ENCODE measurements at places on chromosomes 5 and 9.

GRCh38 chr5:43623048-43623680 lies 20.2 kb downstream of the NNT start:
- no peak for DNase-seq

- no peak for DNase-seq
Measured at GRCh38 chr9:128361296-128361985, 9.7 kb upstream of the URM1 start.

- DNase-seq, result no peak
Measured at GRCh38 chr5:149636191-149636860, 55.0 kb downstream of the ARHGEF37 start.

DNA sequence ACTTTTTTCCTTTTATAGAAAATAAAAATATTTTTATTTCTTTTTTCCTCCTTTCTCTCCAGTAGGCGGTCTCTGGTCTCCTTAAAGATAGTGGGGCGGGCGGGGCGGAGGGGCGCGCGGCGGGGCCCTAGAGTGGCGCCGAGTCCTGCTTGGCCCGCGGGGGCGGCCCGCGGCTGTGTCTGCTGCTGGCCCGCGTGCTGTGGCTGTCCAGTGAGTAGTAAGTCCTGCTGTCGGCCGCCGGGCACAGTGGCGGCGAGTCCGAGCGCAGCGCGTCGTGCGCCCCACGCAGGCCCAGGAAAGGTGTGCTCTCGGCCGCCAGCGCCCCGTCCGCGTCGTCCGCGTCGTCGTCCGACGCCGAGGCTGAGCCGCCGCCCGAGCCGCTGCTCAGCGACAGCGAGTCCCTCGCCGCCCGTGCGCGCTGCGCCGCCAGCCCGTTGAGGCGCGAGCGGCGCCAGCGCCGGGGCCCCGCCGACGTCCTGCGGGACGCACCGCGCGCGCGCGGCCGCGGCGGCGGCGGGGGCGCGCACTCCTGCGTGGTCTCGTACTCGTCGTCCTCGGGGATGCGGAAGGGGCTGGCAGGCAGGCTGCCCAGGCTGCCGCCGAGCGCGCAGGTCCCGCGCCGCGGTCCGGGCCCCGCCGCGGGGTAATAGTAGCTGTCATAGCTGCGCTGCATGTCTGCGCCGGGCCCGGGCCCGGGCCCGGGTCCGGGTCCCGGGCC lies 52.3 kb downstream of the PSD2 start:
- no peak for DNase-seq

GRCh38 chr9:117706421-117707116 lies 2.4 kb downstream of the TLR4 start:
- no peak for DNase-seq

DNA sequence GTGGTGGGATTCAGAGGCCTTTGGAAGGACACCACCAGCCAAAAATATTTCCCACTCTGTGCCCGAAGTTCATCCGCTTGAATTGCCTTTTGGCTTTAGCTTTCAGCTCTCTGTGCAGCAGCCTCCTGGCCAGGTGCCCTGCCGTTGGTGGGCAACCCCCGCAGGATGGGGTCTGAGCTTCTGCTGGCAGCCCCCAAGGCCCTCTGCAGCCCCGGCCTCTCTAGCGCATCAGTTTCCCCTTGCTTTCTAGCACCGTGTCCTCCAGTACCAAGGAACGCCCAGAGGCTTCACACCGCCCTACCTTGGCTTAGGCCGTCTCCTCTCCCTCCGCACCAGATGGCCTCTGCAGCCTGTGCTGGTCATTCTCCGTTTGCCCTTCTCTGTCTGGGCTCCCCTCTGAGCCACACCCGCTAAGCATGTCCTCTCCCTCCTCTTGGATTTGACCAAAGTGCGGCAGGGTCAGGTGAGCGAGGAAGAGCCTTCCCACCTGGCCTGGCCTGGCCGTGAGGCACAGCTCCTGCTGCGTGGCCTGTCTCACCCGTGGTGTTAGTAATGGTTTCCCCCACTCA lies 4.2 kb upstream of the TSC1 start:
- no peak for DNase-seq

GRCh38 chr5:147487031-147487750 lies 22.7 kb downstream of the DPYSL3 start:
- DNase-seq, result no peak

Data from urothelium cell line (cell line).